ENCODE measurements at places on chromosomes 2 and 18.

- no peak overlapping the region for H3K4me3 ChIP-seq
- no peak overlapping the region for H3K27ac ChIP-seq
- no peaks in the 10 kb centered on the region for H3K27me3 ChIP-seq
These were observed 78.4 kb downstream of the NEB start for GRCh38 chr2:151655663-151656398.

DNA sequence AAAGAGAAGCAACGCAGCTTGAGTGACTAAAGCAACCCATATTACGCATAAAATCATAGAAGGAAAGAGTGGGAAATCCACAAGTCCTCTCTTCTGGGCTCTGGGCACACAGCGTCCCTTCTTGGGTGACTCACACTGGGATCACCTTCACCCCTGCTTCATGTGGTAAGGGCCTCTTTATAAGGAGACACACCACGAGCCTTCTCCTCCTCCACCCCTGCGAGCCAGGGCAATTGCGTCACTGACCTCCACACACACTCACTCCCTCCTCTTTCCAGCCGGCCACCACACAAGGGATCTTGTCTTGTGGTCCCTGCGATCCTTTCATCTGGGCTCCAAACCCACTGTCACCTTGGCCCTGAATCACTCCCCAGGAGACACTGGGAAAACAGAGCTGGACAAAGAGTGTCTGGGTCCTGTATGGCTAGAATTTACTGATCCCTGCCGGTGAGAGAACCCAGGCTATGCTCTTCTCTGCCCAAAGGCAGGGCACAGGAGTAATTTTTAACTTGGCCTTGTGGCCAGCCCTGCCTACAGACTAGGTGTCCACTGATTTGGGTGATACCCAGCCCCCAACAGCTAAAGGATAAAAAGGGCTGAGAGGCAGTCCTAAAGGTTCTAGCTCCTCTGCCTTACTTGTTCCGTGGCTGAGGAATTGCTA is 35.3 kb downstream of the NHEJ1 start:
- DNase-seq, result no peak
- no peak overlapping the region for H3K4me3 ChIP-seq
- no peak overlapping the region for H3K27ac ChIP-seq
- H3K36me3 ChIP-seq, result no peaks in the 10 kb centered on the region
- no peaks in the 10 kb centered on the region for H3K27me3 ChIP-seq

GRCh38 chr2:68231061-68231372 is 21.3 kb downstream of the PPP3R1 start:
- no peak for DNase-seq
- no peak overlapping the region for H3K4me3 ChIP-seq
- H3K4me1 ChIP-seq, result peaks cover 5% of the 10 kb centered on the region
- no peaks in the 10 kb centered on the region for H3K27me3 ChIP-seq
- H3K27ac ChIP-seq, result peak overlapping the region; percentile 16

- H3K36me3 ChIP-seq, result peaks cover 28% of the 10 kb centered on the region
- H3K27ac ChIP-seq, result peak within 1 kb of the TSS; percentile 72
- H3K4me1 ChIP-seq, result peaks cover 5% of the 10 kb centered on the region
These were observed at the start of gene LGALSL for GRCh38 chr2:64453770-64454385. Gene LGALSL, plus strand, starts transcription at chr2:64454162. Its CDS starts 384 bp downstream, at chr2:64454546.

- no peak for DNase-seq
- no peak overlapping the region for H3K4me3 ChIP-seq
- H3K27me3 ChIP-seq, result no peaks in the 10 kb centered on the region
- H3K27ac ChIP-seq, result no peak overlapping the region
These were observed 1.4 kb downstream of the TM4SF20 start for GRCh38 chr2:227377467-227378351.

- peak; percentile 85 for DNase-seq
- no peak overlapping the region for H3K4me3 ChIP-seq
These were observed 59.7 kb downstream of the PTH2R start for GRCh38 chr2:208466151-208466919.

- no peak overlapping the region for H3K4me3 ChIP-seq
- H3K36me3 ChIP-seq, result no peaks in the 10 kb centered on the region
- DNase-seq, result no peak
- H3K4me1 ChIP-seq, result no peaks in the 10 kb centered on the region
- no peak overlapping the region for H3K27ac ChIP-seq
These were observed 96.2 kb downstream of the COPS8 start for GRCh38 chr2:237181844-237182243.

DNA sequence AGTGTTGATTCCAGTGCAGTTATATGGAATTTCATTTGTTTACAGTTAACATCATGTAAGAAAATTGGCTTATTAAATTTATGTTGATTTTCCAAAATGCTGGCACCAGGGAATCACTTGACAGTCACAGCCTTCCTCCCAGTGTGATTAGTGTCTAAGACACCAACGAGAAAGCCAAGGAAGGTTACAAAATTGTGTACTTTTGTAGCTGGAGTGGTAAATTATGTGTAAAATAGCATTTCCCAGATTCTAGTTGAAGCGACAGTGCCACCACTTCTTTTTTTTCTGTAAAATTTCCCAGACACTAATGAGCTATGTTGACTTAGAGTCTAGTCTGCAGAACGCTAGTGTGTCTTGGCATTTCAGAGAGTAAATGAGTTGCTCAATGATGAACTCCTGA is 101.3 kb downstream of the NCK2 start:
- H3K36me3 ChIP-seq, result peaks cover 6% of the 10 kb centered on the region
- H3K27ac ChIP-seq, result no peak overlapping the region
- no peak overlapping the region for H3K4me3 ChIP-seq

DNA sequence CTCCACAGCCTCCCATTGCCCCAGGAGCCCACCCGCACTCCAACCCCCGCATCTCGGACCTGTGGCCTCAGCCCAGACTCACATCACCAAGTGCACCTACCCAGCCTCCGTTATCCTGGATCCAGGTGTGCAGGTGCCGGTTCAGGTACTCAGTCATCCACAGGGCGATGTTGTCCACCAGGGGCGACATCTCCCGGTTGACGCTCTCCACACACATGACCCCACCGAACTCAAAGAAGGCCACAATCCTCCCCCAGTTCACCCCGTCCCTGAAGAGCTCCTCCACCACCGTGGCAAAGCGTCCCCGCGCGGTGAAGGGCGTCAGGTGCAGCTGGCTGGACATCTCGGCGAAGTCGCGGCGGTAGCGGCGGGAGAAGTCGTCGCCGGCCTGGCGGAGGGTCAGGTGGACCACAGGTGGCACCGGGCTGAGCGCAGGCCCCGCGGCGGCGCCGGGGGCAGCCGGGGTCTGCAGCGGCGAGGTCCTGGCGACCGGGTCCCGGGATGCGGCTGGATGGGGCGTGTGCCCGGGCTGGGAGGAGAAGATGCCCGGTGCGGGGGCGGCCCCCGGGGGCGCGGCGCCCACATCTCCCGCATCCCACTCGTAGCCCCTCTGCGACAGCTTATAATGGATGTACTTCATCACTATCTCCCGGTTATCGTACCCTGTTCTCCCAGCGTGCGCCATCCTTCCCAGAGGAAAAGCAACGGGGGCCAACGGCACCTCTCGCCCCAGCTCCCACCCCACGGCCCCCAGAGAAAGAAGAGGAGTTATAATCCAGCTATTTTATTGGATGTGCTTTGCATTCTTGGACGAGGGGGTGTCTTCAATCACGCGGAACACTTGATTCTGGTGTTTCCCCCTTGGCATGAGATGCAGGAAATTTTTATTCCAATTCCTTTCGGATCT is 1.3 kb downstream of the BCL2 start:
- peaks cover 4% of the 10 kb centered on the region for H3K4me1 ChIP-seq
- no peak overlapping the region for H3K27ac ChIP-seq
- H3K36me3 ChIP-seq, result no peaks in the 10 kb centered on the region
- peak overlapping the region; percentile 86 for H3K4me3 ChIP-seq
- DNase-seq, result peak; percentile 94

GRCh38 chr2:101208830-101209229 is 43.9 kb upstream of the CNOT11 start:
- H3K27me3 ChIP-seq, result no peaks in the 10 kb centered on the region
- no peaks in the 10 kb centered on the region for H3K4me1 ChIP-seq
- H3K36me3 ChIP-seq, result no peaks in the 10 kb centered on the region
- DNase-seq, result no peak

GRCh38 chr2:174752403-174753037 is 11.8 kb downstream of the CHRNA1 start:
- no peak overlapping the region for H3K4me3 ChIP-seq
- no peak overlapping the region for H3K27ac ChIP-seq
- H3K27me3 ChIP-seq, result no peaks in the 10 kb centered on the region
- DNase-seq, result no peak

GRCh38 chr18:9519399-9519798 is 44.1 kb downstream of the RALBP1 start:
- no peaks in the 10 kb centered on the region for H3K4me1 ChIP-seq
- DNase-seq, result no peak
- no peak overlapping the region for H3K4me3 ChIP-seq

DNA sequence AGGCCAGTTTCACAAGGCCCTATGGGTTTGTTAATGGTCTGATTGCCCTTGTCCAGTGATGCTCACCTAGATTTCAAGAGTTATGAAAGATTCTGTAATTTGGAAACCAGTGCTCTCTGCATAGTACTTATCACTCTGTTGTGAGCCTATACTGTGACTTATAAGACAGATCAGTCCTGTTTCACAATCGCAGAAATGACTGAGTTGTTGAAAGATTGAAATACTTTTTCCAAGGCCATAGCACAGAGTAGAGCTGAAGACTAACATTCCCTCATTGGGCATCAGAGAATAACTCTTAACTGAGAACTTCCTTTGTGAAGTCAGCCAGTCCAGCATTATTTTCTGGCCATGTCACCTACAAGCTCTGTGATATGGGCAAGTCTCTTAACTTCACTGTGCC is 44.0 kb downstream of the CCDC85A start:
- no peak overlapping the region for H3K27ac ChIP-seq
- no peaks in the 10 kb centered on the region for H3K36me3 ChIP-seq
- H3K4me3 ChIP-seq, result no peak overlapping the region
- no peaks in the 10 kb centered on the region for H3K4me1 ChIP-seq
- no peak for DNase-seq
- H3K27me3 ChIP-seq, result no peaks in the 10 kb centered on the region

- H3K4me3 ChIP-seq, result no peak overlapping the region
- no peaks in the 10 kb centered on the region for H3K27me3 ChIP-seq
These were observed 70.7 kb upstream of the BCL2L11 start for GRCh38 chr2:111049792-111050640.

- H3K36me3 ChIP-seq, result no peaks in the 10 kb centered on the region
- no peak for DNase-seq
- H3K4me1 ChIP-seq, result no peaks in the 10 kb centered on the region
- no peak overlapping the region for H3K4me3 ChIP-seq
- H3K27ac ChIP-seq, result no peak overlapping the region
These were observed 1.3 kb upstream of the UPP2 start for GRCh38 chr2:158100411-158100810.

- no peak overlapping the region for H3K4me3 ChIP-seq
- H3K36me3 ChIP-seq, result no peaks in the 10 kb centered on the region
- H3K27me3 ChIP-seq, result no peaks in the 10 kb centered on the region
These were observed 464.4 kb downstream of the CMPK2 start for GRCh38 chr2:6401301-6401700.

GRCh38 chr2:169448316-169448715 is 31.0 kb upstream of the BBS5 start:
- no peak overlapping the region for H3K4me3 ChIP-seq
- H3K27me3 ChIP-seq, result no peaks in the 10 kb centered on the region
- no peak for DNase-seq

DNA sequence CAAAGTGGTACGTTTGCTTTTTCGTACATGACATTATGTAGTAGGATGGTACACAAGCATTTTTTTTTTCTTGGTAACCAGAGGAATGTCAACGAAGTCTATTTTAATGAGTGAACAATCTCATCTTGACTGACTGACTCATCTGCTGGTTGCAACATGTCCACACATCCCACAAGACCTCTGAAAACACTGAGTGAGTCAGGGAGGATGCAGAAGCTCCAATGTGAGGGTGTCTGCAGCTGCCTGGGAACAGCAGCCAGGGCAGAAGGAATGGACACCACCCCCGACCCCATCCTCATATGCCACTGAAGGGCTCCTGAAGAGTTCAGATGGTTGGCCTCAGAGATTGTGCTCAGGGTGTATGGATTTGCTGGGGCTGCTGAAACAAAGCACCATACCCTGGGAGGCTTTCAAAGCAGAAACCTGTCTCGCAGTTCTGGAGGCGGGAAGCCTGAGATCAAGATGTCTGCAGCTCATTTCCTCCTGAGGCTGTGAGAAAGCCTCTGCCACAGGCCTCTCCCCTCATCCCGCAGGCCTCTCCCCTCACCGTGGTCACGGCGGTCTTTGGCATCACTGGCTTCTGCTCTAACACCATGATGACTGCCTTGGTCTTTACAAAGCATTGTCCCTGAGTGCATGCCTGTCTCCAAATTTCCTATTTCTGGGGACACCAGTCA is 124.6 kb downstream of the LRATD1 start:
- no peaks in the 10 kb centered on the region for H3K36me3 ChIP-seq
- no peak overlapping the region for H3K27ac ChIP-seq
- H3K27me3 ChIP-seq, result no peaks in the 10 kb centered on the region

Data from endodermal cell (in vitro differentiated cells).